ENCODE measurements at places on chromosomes 6 and 20. TPM values are rescaled to one million over a fixed set of nuclear protein-coding genes. Genes with fewer than 3 reads are reported as not detected.

The ANKRD66 gene
- not detected for total RNA-seq

The HLA-DQA1 gene
- 6.9 TPM for total RNA-seq

The TM9SF4 gene
- total RNA-seq: 24.5 TPM

The DNMT3B gene
- 0.28 TPM for total RNA-seq

The GPR6 gene
- not detected for total RNA-seq

The PDE7B gene
- 0.34 TPM for total RNA-seq

The MATN4 gene
- not detected for total RNA-seq

The RPS6KA2 gene
- total RNA-seq: 6.2 TPM

The CRISP2 gene
- total RNA-seq: not detected

The ID4 gene
- total RNA-seq: not detected

The PDE10A gene
- total RNA-seq: not detected

The EPPIN gene
- total RNA-seq: not detected

The PLAGL2 gene
- 15.6 TPM for total RNA-seq

The CBFA2T2 gene
- total RNA-seq: 18.6 TPM

The KIAA1755 gene
- not detected for total RNA-seq

Measured in CD4-positive, alpha-beta T cell (primary cell).